ENCODE measurements at places on chromosomes 1 and 21.

- no peak for DNase-seq
Measured at GRCh38 chr1:14110040-14110439, 410.1 kb downstream of the PRDM2 start.

- no peak for DNase-seq
Measured at GRCh38 chr1:156815307-156815826, 1.3 kb downstream of the SH2D2A start.

DNA sequence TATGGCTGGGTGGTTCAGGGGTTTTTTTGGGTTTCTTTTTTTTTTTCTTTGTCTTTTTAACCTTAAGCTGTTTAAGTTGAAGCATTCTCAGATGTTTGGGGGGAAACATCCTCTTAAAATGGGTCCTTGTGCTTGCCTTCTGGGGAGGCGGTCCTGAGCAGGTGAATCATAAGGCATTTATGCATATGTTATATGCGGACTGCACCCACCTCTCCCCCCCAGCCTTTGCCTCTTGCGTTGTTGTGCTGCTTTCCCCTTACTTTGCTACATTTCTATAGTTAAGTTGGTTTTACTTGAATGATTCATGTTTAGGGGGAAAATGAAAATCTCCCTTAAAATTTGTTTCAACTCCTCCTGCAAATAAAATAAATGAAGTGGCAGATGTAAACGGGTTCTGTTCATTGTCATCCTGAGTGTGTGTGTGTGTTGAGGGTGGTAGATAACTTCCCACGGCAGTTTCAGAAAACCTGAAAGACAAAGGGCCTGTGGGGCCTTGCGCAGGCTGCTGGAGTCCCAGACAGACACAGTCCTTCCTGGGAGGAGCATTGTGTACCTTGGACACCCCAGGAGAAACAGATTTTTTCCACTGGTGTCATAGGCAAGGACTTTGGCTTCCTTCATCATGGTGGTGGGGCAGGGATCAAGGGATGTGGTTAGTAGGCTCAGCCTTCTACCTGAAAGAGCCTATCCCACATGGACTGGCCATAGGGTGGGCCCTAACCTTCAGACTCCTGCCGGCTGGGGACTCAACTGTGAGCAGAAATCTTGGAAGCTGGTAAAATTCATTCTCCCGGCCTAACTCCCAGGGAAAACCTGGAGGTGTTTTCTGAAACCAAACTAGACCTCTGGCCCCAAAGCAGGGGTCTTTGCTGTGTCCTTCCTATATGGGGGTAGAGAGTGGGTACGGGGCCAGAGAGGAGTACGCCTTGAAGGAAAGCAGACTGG lies 926 bp upstream of the SH3D21 start:
- no peak for DNase-seq

DNA sequence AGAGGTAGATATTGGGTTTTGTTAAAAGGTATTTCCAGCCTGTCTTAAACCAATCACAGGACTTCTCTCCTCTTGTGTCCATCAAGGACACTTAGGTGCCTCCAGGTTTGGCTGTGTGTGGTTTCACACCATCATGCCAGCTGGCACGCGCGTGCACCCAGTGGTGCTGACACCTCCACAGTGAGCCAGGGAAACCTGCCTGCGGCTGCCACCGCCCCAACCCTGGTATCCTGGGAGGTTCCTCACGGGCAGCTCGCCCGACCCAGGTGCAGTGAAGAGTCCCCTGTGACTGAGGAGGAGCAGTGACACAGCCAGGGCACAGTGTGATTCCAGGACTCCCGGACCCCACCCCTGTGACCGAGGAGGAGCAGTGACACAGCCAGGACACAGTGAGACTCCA lies 13.2 kb upstream of the COL6A2 start:
- DNase-seq = no peak

DNA sequence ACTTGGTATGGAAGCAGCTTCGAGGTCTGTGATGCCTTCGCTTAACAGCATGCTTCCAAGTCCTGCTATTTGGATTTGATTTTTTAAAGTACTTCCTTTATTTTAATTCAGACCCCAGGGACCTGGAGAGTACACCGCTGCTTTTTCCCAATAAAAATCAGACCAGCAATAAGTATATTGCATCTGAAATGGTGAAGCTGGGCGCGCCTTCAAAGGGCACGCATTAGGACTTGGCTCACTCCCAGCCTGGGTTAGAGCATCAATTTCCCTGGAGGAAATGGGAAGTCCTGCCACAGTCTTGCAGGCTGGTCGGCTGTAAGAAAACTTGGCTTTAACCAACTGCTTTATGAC lies 325.1 kb downstream of the RRAGC start:
- DNase-seq = no peak

DNA sequence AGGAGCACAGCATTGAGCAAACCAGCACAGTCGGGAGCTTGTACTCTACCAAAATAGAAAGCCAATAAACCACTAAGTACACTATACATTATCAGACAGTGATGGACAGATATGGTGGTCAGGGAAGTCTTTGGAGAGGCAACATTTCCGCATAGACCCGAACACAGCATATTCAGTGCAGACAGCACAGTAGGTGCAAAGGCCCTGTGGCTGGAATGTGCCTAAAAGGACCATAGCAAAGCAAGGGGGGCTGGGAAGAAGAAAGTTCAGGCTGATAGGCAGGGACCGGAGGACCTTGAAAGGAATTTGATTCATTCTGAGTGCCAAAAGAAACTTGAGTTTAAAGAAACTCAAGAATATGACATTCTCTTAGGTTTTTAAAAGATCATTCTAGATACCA lies 92.0 kb upstream of the GALNT2 start:
- DNase-seq = no peak

GRCh38 chr1:62772607-62773295 lies 11.2 kb upstream of the ATG4C start:
- no peak for DNase-seq

DNA sequence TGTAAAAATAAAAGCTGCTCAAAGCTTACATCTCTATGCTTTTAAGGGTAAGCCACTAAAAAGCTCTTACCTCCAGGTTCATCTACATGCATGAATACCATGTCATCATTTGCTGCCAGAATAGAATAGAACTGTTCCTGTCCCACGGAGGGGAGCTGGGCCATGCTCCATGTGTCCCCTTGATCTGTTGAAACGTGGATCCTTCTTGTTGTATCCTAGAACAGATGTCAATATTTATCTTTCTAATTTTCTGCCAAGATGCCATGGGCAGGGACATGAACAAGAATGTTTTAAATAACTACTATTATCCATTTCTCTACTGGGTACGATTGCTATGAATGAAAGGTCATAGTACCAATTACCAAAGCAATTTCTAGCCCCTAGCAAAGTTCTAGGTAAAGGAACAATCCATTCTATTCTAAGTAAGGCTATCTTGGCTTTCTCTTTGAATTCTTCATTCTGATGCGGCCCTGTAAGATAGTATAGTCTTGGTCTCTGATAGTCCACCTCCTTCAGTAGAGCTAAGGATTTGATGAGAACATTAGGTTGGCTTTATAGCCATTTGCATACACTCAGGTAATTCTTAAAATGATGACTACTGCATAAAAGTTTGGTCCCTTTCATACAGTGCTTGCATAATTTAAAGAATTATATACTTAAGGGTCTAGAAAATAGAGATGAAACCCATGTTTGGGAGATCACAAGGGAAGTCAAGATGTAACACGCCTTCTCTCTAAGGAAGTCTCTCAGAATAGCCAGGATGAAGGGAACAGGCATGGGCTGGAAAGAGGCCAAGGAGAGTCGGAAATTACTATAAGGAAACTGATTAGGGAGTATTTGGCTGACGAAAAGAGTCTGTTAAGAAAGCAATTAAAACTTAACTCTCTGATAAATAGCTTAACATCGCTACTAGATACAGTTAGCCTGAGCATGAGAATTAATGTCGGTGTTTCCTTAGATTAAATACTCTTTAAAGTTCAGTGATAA lies 35.4 kb upstream of the MYBPHL start:
- DNase-seq = no peak

GRCh38 chr1:57986432-57986831 lies 560.1 kb downstream of the OMA1 start:
- no peak for DNase-seq

GRCh38 chr21:34565238-34565637 lies 49.7 kb downstream of the RCAN1 start:
- no peak for DNase-seq

- no peak for DNase-seq
Measured at GRCh38 chr1:54297596-54298283, 97.8 kb downstream of the MRPL37 start.

DNA sequence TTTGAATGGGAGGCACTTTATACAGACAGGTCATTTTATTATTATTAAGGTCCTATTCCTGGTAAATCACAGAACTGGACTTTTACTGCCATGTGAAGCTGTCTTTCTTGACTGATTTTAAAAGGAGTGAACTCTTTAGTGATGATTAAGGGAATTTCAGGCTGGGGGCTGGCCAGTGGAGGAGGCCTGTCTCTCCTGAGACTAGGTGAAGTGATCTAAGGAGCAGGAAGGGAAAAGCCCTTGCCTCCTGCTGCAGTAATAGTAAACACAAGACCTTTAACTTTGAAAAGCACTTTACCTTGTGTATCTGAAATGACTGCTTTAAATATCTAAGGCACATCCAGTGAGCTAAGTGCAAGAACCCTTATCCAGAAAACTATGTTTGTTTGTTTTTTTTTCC lies 118.0 kb upstream of the SPAG17 start:
- no peak for DNase-seq

- no peak for DNase-seq
Measured at GRCh38 chr1:235888119-235888643, 21.5 kb upstream of the LYST start.

DNA sequence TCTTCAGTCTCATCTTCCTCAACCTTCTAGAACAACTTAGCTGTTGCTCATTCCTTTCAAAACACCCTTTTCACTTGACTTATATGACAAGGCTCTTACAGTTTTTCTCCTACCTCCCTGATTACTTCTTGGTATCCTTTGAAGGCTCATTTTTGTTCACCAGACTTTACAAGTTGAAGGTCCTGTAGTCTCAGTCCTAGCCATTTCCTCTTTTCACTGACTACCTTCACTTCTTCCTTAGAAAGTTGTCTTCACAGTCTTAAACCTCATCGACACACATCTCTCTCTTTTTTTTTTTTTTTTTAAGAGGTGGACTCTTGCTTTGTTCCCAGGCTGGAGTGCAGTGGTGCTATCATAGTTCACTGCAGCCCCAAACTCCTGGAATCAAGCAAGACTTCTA lies 6.6 kb upstream of the TP53BP2 start:
- no peak for DNase-seq

DNA sequence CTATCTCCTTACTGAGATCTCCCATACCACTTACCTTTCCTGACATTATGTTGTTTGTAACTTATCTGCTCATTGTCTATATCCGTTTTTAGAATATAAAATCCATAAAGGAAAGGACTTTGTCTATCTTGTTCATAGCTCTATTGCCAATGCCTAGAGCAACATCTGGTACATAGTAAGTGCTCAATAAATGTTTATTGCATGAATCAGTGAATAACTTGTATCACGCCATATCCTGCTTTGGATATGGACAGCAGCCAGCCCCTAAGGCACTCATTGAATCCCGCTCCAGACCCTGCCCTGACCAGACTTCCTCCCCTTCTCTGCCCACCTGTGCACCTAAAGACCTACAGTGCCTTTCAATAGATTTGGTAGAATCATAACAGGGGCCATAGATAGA lies 298.1 kb upstream of the PLXNA2 start:
- no peak for DNase-seq

GRCh38 chr1:200528858-200529606 lies 91.5 kb downstream of the KIF14 start:
- no peak for DNase-seq

DNA sequence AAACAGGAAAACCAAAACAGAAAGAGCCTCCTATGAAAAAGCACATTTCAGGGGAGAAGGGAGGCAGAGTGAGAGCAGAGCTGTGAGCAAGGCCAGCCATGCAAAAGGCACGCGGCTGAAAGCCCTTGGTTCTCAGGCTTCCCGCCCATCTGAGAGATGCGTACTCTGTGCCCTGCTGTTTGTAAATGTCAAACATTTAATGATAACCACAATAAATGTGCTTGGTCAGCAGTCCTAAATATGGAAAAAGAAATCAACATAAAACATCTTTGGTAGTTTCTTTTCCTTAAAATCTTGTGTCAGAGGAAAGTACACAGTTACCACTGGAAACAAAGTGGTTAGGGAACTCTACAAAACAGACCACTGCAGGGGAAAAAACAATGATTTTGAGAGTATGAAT lies 283.1 kb downstream of the DSCAM start:
- DNase-seq = no peak

DNA sequence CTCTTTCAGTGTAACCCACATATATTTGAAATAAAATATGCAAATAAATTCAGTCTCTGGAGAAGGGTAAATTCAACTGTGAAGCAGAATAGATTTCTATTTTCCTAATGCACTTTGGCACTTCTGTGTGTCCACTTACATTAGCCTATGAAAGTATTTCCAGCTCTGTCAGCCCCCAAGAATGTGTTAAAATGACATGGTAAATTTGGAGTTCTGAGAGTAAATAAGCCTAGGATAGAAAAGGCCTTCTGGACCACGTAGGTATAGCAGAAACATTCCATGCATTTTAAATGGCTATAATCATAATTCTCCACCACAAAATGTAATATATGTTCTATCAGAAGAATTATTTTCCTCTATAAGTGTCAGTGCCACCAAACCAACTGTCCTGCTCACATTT lies 276.2 kb downstream of the NEGR1 start:
- DNase-seq = no peak

DNA sequence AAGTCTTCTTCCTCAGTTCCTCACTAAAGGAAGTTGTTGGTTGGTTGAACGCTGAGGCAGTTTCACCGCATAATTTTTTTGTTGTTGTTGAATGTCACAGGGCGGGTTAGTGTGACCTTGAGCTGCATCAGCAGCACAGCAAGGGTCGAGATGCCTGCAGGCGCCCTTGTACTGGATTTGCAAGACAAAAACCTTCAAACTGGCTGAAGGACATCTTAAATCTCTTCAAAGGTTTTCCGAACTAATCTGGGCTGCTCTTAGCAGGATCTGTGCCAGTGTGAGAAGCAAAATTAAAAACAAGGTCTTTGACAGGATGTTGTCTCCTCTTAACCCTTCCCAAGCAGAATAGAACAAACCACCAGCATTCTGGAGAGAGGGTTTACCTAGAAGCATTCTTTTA lies 59.4 kb downstream of the NRIP1 start:
- DNase-seq = peak; percentile 10

DNA sequence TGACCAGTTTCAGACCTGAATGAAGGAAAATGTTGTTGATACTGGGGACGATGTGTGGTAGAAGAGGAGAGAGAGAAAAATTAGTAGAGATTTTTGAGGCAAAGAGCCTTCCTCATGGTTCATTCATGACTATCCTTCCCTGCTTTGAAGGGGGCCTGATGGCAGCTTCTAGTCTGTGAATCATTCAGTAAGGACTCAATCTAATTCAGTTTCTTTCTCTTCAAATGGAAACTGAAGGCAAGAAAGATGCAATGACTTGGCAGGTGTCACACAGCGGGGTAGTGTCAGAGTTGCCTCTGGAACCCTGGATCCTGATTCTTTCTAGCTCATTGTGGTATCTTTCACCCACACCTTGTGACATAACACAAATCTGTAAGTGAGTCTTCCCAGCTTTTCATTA lies 14.9 kb upstream of the CD5L start:
- no peak for DNase-seq

DNA sequence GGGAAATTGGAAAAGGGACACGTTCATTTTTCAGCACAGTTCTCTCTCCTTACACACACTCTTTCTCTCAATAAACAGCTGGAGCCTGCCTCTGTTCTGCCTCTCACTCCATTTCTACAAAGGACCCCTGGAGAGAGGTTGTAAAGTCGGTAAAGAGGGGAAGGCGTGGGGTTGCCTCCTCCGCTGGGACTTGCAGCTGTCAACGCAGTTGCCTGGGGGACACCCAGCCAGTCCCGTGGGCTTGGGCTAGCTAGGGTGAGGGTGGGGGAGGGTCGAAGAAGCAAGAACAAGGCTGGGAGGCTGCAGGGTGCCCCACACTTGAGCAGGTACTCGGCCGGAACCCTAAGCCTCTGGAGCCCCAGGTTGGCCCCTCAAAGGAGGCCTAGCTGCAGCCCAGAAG lies 27.6 kb downstream of the C1orf216 start:
- DNase-seq = no peak
